ENCODE measurements at places on chromosomes 2 and 18.

DNA sequence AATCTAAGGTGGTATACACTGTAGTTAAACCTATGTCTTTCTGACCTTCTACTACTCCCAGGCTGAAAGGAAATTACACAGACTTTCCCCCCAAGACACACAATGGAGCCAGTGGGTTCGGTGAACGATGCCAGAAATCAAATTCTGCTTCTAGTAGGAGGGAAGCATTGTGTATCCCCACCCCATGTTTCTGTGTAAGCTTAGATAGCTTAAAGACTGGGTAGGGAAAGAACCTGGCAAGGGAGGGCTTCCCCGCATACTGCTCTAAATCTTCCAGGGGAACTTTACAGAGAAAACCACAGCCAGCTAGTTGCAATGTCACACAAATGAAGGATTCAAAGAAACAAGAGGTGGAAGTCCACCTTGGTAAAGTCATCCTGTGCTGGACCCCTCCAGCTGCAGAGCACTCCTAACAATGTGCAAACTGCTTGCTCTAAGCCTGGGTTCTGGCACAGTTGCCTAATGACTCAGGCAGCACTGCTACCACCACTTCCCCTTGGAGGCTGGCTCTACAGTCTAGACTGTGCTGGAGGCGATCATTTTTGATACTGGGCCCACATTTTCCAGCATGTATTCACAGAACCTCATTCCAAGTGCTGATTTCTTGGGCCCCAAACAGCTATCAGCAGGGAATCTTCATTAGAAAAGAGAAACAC is 47.5 kb downstream of the TRIB2 start:
- DNase-seq: no peak

GRCh38 chr2:13050764-13051163 is 334.0 kb downstream of the TRIB2 start:
- DNase-seq: no peak

GRCh38 chr2:127165539-127165935 is 54.6 kb downstream of the CYP27C1 start:
- DNase-seq: no peak

DNA sequence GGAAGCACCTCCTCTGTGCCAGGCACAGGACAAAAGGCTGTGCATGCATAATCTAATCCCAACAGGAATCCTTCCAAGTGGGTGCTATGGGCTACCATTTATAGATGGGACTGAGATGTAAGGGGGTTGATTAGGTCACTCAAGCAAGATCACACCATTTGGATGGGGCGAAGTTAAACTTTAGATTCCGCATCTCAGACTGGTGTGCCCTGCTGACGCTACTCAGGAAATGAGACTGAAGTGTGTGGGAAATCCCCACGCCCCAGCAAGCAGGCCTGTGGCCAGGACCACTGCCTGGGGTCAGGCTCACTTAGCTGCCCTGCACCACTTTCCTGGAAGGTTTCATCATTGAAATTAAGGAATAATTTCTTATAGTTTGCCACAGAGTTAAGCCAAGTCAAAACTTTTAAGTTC is 70.5 kb upstream of the PPP1CB start:
- DNase-seq: peak; percentile 49

- no peak for DNase-seq
These were observed 56.1 kb downstream of the LCLAT1 start for GRCh38 chr2:30503007-30503694.

DNA sequence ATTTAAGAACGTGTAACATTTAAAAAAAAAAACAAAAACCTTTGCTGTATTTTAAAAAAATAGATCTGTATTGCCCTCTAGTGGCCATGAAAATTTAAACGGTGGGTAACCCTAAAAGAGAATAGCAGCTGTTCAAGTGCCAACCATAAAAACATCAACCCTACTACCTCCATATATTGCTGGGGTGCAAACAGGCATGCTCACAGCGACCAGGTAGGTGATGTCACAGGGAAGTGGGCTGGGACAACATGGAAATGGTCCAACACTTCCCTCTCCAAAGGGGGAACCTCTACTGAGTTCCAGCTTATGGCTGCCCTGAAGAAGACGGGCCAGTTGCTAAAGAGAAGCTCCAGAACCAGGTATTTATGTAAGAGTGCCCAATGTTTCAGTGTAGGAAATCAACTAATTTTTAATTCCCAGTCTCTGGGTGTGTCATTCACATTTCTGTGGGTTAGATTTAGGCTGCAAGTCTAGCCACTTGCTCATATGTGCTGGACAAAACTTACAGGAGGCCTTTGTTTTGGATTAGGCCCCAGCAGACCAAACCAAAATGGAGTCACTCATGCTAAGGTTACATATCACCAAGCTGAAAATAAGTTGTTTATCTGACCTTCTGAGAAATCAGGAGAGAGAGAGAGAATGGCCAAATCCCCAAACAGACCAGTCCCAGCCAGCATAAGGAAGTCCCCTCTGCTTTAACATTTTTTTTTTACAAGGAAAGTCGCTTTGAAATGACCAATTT is 54.5 kb downstream of the SKA1 start:
- no peak for DNase-seq

GRCh38 chr18:11119550-11119949 is 29.8 kb downstream of the PIEZO2 start:
- no peak for DNase-seq

- peak; percentile 6 for DNase-seq
These were observed 52.0 kb downstream of the KIF5C start for GRCh38 chr2:148926981-148927401.

GRCh38 chr18:864872-865273 is 39.8 kb upstream of the ADCYAP1 start:
- DNase-seq: peak; percentile 28

DNA sequence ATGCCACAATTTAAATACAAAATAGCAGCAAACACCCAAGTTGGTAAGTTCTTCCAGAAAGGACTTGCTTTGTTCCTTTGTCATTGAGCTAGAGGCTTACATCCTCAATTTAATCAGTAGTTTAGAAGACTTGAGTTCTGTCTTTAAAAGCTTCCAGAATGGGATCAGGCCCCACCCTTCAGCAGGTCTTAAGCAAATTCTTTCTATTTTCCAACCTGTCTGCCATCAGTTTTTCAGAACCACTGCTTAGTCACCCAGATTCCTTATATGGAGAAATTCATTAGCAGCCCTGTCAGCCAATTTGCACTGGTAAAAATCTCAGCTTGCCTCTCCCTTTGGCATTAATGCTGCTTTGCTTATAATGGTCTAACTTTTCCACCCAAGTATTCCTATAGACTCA is 263.6 kb upstream of the HNMT start:
- no peak for DNase-seq

GRCh38 chr2:122471753-122472152 is 716.3 kb downstream of the TSN start:
- no peak for DNase-seq

- DNase-seq: no peak
These were observed 15.7 kb downstream of the SPC25 start for GRCh38 chr2:168874368-168875054.

GRCh38 chr2:22999951-23000350 is 385.0 kb upstream of the KLHL29 start:
- no peak for DNase-seq

GRCh38 chr18:57110290-57110689 is 36.6 kb upstream of the BOD1L2 start:
- DNase-seq: no peak

DNA sequence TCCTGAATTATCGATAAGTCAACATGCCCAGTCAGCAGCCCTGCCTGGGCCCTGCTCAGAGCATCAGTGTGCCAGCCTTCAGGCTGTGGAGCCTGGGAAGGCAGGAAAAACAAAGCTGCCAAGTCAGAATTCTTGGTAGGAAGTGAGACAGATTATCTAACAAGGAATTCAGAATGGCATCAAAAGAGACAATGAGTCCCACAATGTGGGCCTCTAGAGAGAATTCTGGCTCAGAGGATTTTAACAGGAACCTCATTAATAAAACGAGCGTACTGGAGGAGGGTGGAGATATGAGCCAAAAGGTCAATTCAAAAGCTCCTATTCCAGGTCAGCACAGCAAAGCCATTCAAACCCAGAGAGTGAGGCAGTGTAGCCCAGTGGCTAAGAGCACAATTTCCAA is 327.6 kb upstream of the MMADHC start:
- no peak for DNase-seq

DNA sequence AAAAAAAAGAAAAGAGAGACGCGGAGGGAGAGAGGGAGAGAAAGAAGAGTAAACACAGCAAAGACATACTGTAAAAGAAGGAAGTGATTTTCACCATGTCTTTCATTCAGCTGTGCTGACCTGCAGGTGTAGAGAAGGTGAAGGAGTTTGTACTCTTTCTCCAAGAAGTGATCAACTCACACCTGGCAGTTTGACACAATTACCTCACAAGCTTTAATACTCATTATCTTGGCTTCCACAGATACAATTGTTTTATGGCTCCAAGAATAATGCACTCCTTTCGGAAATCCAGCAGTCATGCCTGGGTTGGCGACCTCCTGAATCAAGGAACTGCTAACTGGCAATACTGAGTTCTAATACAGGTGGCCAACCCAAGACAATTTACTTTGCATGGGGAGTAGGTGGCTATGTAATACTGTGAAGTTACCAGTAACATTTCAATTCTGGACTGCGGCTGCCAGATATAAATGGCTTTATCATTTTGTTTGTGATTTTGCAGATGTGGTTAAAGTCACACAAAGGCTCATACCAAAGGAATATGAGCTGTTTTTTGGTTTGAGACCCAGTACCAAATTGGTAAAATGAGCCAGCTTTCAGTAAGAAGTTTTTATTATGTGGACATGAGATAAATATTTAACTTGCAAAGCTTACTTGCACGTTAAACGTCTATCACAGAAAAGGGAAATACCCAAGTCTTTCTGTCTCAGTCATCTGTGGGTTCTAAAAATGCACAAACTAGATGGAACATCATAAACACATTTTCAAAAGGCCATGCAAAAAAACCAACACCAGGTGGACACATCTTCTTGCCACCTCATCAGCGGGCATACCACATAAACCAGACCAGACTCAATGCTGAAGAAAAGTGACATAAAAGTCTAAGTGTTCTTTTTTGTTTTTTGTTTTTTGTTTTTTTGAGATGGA is 69.3 kb downstream of the NCKAP5 start:
- DNase-seq: no peak

GRCh38 chr18:70216788-70217187 is 11.3 kb upstream of the RTTN start:
- no peak for DNase-seq

DNA sequence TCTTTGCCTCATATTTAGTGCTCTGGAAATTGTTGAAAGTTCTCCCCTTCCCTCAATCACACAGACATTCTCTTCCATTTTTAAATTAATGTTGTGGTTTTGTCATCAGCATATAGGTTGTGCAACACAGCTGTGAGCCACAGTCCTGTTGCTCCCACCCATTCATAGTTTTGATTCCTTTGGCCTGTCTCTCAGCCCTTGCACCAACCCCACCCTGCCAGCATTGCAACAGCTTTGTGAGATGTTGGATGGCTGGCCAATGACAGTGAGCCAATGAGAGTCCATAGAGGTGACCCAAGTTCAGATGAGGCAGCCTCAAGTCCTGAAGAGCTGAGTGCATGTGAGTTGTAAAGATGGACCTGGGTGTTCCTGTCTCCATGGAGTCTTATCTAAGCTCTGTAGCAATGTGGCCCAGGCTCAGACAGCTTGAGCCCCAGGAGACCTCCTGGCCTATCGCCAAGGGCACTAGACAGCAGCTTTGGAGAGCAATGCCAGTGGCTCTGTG is 775.5 kb downstream of the RNF144A start:
- DNase-seq: no peak

DNA sequence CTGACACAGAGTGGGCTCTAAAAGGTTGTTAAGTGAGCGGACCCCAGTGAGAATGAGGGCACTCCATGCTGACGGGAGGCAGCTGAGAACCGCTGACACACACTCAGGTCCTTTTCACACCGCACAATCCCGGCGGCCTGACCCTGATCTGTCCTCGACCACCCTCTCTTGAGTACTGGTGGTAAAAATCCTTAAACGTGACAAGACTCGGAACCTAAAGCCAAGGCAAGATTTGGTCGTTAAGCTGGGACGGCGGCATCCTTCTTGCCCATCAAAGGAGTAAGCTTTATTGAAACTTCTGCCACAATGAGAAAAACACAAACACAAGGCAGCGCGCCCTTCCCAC is 569 bp downstream of the TMX3 start:
- no peak for DNase-seq

DNA sequence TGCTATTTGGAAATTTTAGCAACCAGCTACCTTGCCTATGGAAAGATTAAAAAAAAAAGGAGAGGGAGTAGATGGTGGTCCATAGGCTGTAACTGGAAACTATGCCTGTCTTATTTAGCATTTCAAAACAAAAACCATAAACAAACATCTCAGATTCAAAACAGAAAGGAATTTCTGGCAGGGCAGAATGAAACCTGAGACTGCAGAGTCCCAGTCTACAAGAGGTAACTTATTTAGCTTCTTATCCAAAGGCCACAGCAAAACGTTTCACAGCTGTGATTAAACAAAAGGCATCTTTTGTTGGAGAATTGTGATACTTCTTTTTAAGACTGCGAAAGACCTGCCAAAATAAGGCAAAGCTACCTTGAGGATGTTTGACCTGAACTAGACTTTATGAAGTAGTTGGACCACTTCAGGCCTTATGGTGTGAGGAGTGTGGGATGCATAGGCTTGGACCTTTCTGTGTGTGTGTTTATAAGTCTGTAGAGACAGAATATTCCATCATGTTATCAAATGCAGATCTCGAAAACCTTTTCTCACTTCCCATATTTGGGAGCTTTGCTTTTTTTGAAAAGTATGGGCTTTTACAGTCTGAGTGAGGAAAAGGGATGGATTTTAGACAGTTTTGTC is 11.0 kb downstream of the CRIM1 start:
- DNase-seq: no peak

DNA sequence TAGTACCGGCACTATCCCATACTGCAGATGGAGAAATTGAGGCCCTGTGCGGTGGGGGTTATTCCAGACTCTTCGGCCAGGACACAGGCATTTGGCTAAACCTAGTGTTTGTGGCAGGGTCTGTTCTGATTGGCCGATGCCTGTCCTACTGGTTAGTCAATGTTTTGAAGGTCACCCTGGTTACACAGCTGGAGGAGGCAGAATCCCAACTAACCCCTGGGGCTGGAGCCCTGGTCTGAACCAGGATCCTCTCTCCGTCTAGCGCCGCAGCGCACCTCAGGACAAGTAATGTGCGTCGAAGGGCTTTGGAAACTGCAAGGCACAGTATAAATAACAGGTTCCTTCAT is 19.4 kb downstream of the TEX44 start:
- DNase-seq: no peak

All from activated CD4-positive, alpha-beta T cell treated with anti-CD3 and anti-CD28 coated beads for 24 hours (primary cell).